ENCODE measurements at places on chromosomes 3 and 15.

GRCh38 chr15:65263313-65263712 lies 23.4 kb downstream of the PARP16 start:
- no peak for DNase-seq

DNA sequence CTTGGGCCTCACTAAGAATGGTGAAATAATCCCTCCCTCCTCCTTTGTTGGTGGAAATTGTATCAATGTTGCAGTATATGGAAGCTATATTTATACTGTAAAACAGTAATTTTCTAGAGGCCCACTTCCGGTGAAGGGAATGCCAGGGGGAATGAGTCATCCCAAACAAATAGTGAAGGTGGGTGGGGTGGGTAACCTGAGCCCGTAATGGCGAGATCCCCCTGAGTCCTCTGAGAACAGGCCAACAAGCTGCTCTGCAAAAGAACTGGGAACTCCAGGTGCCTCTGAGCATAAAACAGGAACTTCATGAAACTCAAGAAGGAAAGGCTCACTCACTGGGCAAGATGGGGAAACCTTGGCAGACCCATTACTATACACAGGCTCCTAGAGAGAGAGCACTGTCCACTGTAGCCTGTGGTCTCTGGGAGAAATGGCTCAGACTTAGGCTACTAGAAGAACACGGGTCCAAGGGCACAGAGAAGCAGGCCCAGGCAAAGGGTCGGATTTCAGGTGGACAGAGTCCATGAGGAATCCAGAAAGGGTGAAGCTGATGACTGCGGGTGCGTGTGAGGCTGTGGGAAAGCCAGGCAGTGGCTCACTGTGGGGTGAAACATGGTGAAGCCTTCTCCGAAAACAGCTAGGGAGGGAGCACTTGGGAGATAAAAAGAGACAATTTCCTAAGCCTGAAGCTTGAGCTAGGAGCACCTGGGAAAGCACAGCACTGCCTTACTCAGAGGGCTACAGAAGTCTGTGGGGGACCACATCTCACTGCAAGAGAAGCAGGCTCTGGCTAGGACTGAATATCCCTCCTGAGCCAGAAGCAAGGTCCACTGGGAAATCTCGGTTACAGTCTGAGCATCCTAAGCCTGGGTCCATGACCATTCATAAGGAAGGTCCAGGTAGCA lies 19.8 kb downstream of the LARP6 start:
- DNase-seq: no peak

GRCh38 chr15:72199721-72200212 lies 2.2 kb upstream of the GRAMD2A start:
- peak; percentile 28 for DNase-seq

GRCh38 chr3:13475871-13476590 lies 4.1 kb upstream of the HDAC11 start:
- DNase-seq: no peak

DNA sequence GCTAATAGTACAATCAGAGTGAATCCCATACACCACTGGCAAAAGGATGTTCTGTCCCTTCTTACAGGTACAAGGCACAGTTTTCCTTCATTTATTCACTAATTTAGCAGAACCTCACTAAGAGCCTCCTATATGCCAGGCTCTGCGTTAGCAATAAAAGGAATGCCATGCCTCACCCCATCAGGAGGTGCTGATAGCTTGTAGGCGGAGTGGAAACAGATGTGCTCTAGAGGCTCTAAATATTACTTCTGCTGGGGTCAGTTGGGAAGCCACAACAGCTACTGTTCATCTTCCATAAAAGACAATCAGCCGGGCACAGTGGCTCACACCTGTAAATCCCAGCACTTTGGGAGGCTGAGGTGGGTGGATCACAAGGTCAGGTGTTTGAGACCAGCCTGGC lies 24.4 kb downstream of the MLH1 start:
- no peak for DNase-seq

GRCh38 chr3:81728766-81729544 lies 32.5 kb downstream of the GBE1 start:
- no peak for DNase-seq

DNA sequence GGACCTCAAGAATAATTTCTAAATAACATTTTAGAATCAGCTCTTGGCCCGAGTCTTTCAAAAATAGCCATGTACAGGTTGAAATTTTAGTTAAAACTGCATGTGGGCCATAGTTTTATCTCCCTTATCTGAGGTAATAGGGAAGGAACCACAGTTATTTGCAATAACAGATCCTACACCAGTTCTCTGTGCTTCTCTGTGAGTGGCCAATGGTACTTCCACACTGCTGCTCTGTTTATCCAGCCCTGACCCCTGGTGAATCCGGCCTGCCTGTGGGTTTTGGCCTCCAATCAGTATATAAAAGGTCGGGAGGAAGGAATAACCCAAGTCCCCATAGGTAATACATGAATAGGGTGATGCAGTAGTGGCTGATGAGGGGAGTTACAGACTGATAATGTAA lies 48.0 kb upstream of the TNIK start:
- DNase-seq: no peak

DNA sequence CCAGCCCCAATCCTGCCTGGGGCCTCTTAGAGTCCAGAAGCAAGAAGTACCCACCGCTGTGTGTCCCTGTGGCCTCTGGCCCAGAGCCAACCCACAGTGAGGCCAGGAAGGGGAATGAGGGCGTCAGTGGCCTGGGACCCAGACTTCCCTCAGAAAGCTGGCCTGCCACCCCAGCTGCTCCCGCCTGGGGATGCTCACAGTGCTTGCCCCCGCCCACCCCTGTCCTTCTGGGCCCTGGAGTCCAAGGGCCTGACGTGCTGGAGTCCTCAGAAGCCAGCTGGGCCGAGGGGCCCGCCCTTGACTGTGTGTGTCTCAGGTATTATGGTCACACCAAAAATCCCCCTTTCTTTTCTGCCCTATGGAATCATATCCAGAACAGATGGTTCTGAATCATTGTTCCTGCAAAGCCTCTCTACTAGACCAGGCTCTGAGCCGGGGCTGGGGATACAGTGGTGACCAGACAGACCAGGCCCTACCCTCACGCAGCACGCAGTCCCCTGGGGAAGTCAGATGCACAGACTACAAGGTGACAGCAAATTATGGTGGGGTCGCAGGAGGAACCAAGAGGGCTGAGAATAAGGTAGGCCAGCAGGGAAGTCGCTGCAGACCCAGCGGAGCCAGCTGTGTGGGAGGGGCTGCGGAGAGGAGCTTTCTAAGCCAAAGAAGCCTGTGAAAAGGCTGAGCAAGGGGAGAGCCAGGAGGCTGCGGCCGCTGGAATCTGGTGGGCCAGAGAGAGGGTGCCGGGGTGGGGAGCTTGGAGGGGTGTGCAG lies 99.1 kb downstream of the VGLL4 start:
- no peak for DNase-seq

DNA sequence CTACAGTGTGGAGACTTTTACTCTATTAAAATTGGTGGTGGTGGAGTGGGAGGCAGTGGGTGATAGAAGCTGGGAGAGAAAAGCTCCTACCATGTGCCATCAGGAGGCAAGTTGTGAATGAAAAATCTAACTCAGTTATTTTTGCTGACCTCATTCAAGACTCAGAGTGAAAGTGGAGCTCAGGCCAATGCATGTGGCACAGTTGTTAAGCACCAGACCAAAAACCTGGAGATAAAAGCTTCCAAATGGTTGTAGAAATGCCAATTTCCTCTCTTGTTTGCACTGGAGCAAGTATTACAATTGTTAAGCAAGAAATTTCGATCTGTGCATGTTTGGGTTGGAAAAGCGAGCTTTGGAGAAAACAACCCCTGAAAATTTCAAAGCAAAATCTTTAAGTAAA lies 81.5 kb upstream of the PRICKLE2 start:
- no peak for DNase-seq

GRCh38 chr15:34768530-34768929 lies 13.7 kb upstream of the GJD2 start:
- DNase-seq: no peak

DNA sequence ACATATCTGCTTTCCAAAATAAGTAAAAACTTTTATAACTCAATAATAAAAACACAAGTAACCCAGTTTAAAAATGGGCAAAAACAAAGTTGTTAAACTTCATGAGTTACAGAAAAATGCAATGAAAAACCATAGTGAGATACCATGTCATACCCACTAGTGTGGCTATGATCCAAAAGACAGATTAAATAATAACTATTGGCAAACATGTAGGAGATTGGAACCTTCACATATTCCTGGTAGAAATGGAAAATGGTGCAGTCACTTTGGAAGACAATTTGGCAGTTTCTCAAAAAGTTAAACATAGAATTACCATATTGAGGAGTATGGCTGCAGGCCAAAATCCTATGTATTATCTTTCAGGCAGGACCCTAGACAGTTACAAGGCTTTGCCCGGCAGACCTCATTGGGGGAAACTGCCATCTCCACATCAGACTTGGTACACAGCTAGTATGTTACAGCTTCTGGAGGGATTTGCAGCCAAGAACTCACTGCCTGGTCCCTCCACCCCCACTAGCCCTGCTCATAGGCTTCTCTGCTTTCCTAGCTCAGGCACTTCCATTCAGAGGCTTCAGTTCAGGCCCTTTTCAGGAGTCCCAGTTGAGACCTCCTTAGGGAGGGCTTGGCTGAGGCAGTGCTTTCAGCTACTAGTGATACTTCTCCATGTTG lies 147.8 kb downstream of the NEK10 start:
- DNase-seq: no peak

GRCh38 chr15:59531066-59531675 lies 80.4 kb upstream of the GCNT3 start:
- DNase-seq: no peak

DNA sequence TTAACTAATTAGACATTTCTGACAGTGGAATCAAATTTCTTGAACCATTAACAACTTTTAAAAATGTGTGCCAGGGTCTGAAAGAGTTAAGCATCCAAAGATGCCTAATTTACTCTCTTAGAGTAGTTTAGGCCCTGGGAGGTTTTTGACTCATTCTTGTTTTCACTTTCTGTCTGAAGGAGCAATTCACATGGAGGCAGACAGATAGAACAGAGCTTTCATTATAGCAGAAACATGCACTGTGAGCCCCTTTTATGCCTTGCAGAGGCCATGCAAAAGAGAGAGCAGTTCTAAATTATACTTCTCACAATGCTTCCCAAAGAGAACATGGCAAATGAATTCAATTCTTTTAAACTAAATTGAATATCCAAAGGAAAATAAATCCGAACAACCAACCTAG lies 554.8 kb downstream of the MFSD1 start:
- no peak for DNase-seq

GRCh38 chr15:50257332-50257731 lies 8.2 kb downstream of the HDC start:
- DNase-seq: no peak

DNA sequence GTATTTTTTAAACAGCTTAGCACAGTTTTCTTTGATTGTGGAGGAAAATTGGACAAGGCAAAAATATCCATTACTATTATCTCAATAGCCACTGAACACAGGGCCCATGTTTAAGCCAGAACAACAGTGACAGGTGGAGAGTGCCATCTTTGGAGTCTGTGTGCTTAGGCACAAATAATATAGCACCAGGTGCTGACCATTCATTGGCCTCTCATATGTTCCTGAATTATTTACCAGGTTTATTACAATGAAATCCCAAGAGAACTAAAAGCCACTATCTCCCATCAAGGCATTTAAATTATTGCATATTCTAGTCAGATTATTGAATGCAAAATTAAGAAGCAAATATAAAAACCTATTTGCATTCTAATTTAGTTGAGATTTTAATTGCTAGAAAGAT lies 39.6 kb downstream of the GPR156 start:
- DNase-seq: no peak

DNA sequence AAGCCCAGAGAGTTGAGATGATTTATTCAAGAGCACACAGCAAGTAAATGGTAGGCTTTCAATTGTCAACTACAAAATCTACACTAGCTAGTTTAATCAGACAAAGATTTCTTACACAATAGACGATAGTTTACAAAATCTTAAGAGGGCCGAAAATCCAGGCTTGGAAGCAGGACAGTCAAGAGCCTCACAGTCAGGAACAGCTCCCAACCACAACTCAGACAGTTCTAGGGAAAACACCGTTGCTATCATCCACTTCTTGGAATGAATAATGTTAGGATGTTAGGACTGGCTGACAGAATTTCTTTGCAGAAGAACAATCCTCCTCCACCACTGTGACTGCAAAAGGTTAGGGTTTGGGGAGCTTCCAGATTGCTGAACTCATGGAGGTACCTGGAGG lies 290.8 kb upstream of the ZPLD1 start:
- no peak for DNase-seq

GRCh38 chr15:64379216-64379960 lies 1.9 kb downstream of the PCLAF start:
- no peak for DNase-seq

DNA sequence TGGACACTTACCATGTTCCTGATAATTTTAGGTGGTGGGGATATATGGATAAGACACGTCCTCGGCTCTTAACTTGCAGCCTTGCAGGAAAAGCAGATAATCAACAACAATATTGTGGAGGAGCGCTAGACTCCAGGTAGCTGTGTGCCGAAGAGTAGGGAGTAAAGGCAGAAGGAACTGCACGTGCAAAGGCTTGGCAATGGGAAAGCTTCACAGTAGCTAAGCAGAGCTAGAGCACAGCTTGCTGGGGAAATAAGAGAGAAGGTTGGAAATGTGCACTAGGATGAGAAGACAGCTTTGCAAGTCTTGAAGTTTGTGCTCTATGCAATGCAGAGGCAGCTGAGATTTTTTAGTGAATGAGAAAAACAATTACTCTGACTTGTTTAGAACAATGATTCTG lies 12.4 kb downstream of the PSMA4 start:
- DNase-seq: no peak

GRCh38 chr15:73530649-73531048 lies 87.7 kb downstream of the REC114 start:
- DNase-seq: no peak

DNA sequence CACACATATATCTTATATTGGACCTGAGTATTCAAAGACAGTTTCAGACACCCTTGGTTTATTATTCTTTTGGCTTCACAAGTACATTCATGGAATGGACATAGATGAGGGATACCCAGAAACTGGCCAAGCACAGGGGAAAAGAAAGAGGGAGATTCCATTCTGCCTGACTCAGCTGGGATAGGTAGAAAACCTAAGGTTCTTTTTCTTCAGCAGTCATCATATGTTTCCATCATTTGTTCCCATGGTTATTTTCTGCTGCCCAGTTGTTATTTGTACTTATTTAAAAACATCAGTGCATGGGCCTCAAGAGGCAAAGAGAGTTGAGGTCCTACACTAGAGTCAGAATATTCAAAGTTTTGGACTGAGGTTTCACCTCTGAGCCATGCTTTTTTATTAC lies 91.8 kb downstream of the FILIP1L start:
- no peak for DNase-seq

DNA sequence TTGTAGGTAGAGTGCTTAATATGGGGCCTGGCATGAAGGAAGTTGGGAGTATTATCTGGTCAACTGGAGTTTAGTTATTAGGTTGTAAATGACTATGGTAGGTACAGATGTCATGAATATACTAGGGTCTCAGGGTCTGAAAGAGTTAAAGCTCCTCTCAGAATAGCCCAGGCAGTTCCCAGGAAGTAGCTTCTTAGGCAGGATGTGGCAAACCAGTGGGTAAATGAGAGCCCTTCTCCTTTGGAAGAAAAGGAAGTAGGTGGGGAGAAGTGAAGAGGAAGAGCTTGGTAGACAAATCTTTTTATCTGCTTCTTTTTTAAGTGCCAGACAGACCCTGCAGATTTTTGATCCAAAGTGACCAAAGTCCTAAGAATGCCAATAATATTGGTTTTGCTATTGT lies 24.5 kb downstream of the MAP2K1 start:
- DNase-seq: no peak

- no peak for DNase-seq
These were observed 19.7 kb downstream of the TM4SF4 start for GRCh38 chr3:149494022-149494758.
